ENCODE measurements at places on chromosomes 5 and 9.

- DNase-seq, result peak; percentile 61
These were observed 49.9 kb upstream of the GPR151 start for GRCh38 chr5:146565764-146566367.

GRCh38 chr9:93391898-93392297 is 59.6 kb upstream of the FAM120A start:
- no peak for DNase-seq

DNA sequence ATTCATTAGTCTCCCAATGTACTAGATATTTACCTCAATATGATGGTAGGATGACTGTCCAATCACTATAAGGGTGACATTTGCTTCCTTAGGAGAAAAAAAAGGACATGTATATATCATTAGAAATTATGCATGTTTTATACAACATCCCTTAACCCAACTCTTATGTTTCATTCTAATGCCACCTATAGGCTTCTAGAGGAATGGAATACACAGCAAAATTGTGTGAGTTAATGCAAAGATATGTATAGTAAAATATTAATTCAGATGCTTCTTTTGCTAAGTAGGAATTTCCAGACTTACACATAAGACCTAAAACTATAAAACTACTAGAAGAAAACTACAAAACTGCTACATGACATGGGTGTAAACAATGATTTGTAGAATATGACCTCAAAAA is 3.5 kb downstream of the PRXL2C start:
- no peak for DNase-seq

- DNase-seq, result no peak
These were observed 10.9 kb downstream of the MAMDC2 start for GRCh38 chr9:70054521-70054920.

DNA sequence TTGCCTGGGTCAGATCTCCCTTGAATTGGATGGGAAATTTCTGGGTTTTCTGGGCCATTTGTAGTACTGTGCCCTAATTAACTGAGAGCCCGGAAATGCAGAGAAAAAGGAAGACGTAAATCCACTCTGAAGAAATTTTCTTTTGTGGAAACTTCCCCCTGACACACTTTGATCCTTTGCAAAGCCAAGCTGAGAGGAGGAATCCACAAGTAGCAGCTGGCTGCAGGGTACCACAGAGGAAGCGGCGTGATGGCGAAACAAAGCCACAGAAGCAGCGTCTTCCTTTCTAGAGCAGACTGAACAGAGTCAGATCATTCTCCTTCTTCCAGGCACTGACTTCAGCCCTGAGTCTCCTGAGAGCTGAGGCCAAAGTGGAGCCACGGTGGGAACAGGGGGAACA is 47.1 kb upstream of the ZNF354A start:
- DNase-seq, result no peak

- no peak for DNase-seq
These were observed 10.3 kb downstream of the SEMA6A start for GRCh38 chr5:116564312-116564711.

DNA sequence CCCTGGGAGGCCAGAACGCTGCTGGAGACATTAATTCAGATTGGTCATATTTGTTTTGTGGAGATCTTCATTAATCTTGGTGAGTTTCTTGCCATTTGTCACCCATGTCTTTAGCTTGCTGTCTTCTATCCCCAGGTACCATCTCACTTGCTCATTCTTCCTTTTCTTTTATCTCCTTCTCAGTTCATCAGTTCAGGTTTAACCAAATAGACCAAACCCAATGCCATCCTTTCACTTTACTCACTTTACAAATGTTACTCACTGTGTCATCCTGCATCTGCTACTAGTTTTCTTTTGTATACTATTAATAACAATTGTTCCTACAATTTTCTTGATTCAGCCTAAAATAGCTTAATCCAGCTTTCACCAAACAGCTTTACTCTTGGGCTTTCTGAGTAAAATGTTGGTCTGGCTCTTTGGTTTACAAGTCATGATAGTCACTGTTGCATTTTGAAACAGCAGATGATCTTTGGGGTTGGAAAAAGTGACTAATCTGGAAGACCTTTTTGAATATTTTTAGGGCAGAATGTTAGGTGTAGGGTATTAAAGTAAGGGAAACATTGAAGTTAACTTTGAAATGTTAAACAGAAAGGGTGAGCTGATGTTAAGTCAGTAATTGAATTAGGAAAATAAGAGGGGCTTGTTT is 246.9 kb downstream of the ZSWIM6 start:
- DNase-seq, result no peak

- no peak for DNase-seq
These were observed 77.0 kb upstream of the SMARCA2 start for GRCh38 chr9:1938135-1938534.

DNA sequence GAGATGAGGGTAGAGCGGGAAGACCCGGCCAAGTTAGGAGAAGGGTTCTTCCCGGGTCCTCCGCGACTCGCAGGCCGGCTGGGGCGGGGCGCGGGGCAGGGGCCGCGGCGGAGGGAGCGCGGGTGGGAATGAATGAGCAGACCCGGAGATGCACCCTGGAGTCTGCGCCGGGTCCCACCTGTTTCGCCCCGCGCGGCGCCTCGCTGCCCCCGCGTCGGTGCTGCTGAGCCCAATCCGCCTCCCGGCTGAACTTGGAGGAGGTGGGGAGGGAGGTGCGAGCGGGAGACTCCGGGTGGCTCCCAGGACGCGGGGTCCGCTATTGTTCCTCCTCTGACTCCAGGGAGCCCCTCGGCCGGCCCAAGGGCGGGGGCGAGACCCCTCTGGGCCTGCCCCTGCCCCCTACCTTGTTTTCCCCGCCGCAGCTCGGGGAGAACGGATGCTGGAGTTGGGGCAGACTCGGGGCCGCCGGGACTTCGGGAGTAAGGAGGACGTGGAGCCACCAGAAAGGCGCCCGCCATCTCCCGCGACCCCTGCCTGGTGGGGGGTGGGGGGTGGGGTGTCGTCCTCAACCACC is 659 bp downstream of the RAI14 start:
- DNase-seq, result no peak

GRCh38 chr9:128409978-128410377 is 10.7 kb upstream of the CERCAM start:
- no peak for DNase-seq

- no peak for DNase-seq
These were observed 282.8 kb upstream of the RPS23 start for GRCh38 chr5:82560969-82561368.

GRCh38 chr9:72478966-72479365 is 42.4 kb upstream of the TMC1 start:
- no peak for DNase-seq

DNA sequence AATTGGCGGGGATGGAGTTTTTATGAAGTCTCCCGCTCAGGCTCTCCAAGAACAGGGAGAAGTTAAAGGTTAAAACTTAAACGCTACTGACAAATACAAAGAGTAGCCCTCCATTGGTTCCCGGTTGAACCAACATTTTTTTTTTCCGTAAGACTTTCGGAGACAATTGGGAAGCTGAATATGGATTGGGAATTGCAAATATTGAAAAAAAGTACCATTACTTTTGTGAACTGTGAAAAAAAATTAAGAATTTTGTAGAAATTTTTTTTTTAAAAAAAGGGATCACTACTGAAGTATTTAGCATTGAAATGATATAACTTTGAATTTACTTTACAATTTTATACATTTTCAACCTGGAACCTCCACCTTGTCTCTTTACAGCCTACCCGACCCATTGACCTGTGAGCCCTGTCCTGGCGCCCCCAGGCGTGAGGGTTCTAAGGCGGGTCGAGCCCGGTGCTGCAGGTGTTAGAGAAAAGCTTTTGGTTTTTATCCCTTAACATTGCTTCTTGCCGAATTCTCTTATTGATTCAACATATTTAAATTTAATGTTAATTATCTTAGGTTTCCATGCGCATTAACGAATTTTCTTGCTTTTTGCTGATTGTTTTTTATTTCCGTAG is 448 bp upstream of the ZNF782 start:
- no peak for DNase-seq

DNA sequence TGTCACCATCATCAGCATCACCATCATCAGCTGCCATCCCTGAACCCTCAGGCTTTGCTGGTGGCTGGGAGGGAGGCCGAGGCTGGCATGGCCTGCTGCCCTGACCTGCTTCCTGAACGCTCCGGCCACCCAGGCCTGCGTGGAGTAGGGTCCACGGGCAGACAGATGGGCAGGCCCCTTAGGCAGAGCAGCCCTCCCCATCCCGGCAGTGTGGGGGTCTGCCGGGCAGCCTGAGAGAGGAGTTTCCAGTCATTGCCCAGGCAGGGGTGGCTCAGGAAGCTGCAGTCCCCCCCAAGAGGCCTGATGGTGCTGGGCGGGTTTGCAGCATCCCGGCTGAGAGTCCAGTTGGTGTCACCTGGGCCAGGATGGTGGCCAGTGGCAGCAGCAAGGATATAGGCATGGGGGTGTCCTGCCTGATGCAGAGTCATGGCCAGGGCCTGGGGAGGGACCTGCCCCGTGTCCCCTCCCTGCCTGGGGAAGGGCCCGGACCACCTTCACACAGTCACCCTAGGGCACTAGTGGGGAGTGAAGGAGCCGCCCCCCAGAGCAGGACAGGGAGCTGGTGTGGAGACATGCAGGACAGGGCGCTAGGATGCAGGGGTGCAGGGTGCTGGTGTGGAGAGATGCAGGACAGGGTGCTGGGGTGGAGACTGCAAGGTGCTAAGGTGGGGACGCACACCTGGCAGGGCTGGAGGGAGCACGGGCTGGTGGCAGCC is 7.7 kb upstream of the EGFL7 start:
- DNase-seq, result no peak

- DNase-seq, result peak; percentile 35
These were observed 72.8 kb downstream of the MED27 start for GRCh38 chr9:132006677-132007370.

GRCh38 chr9:8963885-8964284 is 1164.3 kb upstream of the DMAC1 start:
- DNase-seq, result no peak

DNA sequence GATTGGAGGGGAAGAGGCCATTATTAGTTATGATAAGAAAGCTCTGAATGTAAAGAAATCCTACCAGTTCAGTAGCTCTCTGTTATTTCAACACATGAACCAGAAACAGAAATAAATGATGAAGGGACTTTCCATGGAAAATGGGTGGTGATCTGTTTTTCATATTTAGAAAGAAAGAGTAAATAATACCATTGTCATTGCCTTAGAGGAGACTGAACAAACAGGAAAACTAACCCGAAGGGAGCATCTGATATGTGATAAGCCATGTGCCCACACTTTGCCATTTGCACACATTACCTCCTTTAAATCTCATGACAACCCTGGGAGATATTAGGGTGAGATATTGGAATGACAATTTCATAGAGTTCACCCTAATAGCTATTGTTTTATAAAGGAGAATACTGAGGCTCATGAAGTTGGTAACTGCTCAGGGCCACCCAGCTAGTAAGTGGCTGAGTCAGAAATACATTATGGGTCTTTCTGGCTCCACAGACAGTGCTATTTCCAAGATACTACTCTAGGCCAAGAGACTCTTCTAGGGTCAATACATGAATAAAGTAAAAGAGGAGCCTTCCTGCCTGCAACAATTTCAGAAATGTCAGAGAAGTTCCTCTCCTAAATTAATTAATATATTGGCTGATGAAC is 111.0 kb upstream of the SLIT3 start:
- no peak for DNase-seq

- peak; percentile 50 for DNase-seq
These were observed 1.2 kb upstream of the GCNT4 start for GRCh38 chr5:75053304-75054133.

GRCh38 chr5:40001796-40002195 is 577.0 kb upstream of the DAB2 start:
- DNase-seq, result no peak

- DNase-seq, result no peak
These were observed 14.7 kb downstream of the SIL1 start for GRCh38 chr5:139183502-139183901.

- DNase-seq, result no peak
These were observed 355.4 kb downstream of the PDE4D start for GRCh38 chr5:59537961-59538749.

DNA sequence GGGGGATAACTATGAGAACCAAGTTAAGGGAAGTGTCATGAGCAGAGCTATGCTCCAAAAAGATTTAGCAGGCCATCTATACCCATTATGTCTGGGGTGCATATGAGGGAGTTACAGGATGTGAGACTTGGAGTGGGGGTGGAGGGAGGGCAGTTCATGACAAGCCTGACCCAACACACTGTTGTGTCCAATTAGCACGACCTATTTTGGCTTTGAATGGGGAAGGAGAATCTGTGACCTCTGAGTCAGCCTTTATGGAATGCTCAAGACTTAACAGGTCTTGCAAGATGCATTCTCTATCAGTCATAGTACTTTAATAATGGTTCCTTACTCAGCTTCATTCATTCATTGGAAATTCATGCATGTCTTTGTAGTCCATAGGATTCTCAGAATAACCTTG is 71.7 kb downstream of the GRIA1 start:
- DNase-seq, result no peak

DNA sequence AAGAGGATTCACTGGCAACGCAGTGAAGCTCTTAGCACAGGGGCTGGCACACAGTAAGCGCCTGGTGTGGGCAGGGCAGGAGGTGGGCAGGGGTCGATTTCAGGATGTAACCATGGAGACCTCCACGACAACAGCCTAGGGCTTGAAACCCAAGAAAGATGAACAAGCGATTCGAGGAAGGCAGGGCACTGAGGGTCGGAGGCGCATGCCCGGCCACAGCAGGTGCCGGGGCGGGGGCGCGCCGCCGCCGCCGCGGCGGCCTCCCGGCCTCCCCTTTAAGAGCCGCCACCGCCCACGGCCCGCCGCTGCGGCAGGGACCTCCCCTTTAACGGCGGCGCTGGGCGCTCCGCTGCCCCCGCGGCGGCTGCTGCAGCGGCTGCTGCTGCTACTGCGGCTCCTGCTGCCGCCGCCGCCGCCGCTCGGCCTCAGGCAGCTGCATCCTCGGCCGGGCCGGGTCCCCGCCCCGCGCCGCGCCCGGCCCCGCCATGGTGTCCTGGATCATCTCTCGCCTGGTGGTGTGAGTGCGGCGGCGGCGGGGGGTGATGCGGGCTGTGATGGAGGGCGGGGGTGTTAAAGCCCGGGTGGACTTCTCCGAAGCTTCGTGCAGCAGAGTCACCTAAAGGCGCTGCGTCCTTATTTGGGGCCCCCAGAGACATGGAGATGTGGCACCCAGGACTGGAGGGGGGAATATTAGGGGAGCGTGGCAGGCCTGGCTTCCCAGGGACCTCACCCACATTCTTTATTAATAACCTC is at the start of gene REEP2:
TSS of gene REEP2 (plus strand) at position 334 of the 753 bp plus-strand sequence. CDS start at position 486, 152 bp downstream.
- DNase-seq, result peak; percentile 57

Data from activated CD4-positive, alpha-beta T cell treated with anti-CD3 and anti-CD28 coated beads, Interleukin-2, amount 10 ng/mL, durations not matched to agents 7 days and 5 days (primary cell).